ENCODE measurements at places on chromosomes 12 and 14.

GRCh38 chr14:91068642-91069041, 8.2 kb upstream of the RPS6KA5 start:
- DNase-seq: peak; percentile 78

DNA sequence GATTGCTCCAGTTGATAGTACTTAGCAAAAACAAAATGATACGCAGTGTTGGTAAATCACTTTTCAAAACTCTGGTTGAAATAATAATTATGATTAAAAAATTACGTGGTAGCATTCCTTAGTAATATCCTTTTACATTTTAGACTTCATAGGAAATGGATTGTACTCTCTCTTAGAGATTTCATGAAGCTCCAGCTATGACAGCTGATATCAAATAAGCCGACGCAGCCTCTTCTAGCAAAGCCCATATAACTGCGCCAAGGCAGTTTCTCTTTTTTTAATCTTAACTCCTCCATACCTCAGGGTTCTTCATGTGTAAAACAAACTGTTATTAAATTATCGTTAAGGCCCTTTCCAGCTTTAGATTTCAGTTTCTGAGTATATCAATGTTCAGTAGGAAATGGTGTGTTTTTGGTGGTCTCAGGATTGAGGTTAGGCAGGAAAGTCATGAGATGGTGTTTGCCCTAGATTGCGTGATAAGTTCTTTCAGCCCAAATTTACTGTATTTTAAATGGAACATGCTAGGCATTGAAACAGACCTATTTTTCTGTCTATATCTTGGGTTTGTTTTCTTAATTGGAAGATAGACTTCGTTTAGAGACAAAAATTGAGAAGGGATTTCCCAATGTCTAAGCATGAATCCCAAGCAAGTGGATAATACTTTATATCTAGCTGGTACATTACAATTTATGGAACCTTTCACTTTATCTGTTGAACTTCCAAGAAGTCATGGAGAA, 902 bp upstream of the CFL2 start:
- no peak for DNase-seq

- DNase-seq: no peak
Measured at GRCh38 chr12:14714437-14714836, 18.0 kb upstream of the GUCY2C start.

DNA sequence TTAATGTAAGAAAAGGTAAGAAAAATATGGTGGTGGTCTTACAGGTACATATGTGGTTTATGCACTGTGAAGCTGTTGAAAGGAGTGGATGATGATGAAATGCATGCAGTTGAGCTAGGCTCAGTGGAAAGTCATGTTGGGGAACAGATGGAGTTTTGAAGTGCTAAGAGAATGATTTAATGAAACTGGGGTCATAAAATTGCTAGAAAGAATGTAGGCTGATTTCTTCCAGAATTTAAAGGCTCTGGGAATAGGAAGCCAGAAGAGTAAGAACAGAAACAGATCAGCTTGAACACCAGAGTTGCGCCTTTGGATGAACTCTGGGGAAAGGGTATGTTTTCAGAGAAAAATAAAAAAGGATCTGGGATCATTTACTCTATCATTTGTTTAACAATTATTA, 146.5 kb downstream of the MON2 start:
- DNase-seq: no peak

GRCh38 chr12:65263777-65264176, 14.7 kb upstream of the MSRB3 start:
- no peak for DNase-seq
